ENCODE measurements at places on chromosomes 4 and X.

- no peak for DNase-seq
Measured at GRCh38 chr4:116688536-116688935, 396.8 kb downstream of the TRAM1L1 start.

DNA sequence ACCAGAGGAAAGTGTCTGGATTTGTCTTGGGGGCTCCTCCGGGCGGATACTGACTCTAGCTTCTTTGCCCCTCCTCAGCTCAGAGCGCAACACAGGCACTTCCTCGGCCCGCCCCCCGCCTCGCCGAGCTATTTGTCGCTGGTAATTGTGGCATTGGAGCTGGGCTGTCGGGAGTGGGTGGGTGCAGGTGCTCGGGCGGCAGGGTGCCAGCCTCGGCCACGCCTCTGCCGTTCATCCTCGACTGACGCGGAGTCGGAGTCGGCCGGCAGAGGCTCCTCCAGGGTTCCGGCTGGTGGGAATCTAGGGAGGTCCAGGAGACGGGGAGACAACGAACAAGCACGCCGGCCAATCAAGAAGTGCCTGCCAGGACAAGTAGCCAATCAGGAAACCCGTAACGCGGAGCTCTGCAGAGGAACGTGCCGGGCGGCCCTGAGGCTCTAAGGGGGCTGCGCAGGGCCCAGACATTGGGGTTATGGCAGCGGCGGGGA, 3.9 kb upstream of the SYN1 start:
- peak; percentile 80 for DNase-seq

DNA sequence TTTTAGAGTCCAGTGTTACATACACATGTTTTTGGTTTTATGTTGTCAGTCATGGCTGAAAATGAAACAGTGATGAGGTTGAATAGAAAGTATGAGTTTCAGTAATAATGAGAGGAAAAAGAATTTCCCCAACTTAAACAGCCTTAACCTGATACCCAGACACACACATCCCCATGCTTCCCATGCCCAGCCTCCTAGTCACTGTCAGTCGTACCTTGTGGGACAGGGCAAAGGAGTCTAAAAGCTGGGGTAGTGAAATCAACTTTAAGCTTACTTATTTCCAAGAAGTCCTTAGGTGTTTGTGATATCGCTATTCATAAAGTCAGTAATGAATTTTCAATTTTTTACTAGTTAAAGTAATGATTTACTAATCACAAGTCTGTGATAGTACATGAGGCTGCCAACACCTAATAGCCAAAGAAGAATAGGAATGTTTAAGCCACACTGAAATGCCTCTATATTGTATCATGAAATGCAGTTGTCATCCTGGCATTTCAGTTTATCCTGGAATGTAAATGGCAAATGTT, 24.3 kb upstream of the GPR34 start:
- no peak for DNase-seq

GRCh38 chrX:13015536-13016236, 28.7 kb downstream of the FAM9C start:
- no peak for DNase-seq

GRCh38 chr4:932713-933070, 432 bp downstream of the TMEM175 start:
- no peak for DNase-seq

DNA sequence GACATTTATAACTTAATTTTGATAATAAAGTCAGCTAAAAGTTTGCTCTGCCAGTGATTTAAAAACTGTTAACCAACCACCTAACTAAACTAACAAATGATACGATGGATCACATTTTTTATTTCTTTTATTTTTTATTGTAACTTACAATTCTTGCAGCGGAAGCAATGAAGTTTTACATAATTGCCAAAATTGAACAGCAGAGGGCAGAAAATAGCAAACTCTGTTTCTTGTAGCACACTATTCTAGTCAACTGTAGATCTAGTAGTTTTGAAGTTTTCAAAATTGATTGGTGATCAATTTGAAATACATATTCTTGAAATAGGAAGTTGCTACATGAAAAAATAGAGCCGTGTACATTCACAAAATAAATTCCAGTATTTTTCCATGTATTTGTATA, 2.8 kb upstream of the GRIA2 start:
- peak; percentile 9 for DNase-seq

- no peak for DNase-seq
Measured at GRCh38 chr4:159248384-159249178, 145.7 kb downstream of the RAPGEF2 start.

DNA sequence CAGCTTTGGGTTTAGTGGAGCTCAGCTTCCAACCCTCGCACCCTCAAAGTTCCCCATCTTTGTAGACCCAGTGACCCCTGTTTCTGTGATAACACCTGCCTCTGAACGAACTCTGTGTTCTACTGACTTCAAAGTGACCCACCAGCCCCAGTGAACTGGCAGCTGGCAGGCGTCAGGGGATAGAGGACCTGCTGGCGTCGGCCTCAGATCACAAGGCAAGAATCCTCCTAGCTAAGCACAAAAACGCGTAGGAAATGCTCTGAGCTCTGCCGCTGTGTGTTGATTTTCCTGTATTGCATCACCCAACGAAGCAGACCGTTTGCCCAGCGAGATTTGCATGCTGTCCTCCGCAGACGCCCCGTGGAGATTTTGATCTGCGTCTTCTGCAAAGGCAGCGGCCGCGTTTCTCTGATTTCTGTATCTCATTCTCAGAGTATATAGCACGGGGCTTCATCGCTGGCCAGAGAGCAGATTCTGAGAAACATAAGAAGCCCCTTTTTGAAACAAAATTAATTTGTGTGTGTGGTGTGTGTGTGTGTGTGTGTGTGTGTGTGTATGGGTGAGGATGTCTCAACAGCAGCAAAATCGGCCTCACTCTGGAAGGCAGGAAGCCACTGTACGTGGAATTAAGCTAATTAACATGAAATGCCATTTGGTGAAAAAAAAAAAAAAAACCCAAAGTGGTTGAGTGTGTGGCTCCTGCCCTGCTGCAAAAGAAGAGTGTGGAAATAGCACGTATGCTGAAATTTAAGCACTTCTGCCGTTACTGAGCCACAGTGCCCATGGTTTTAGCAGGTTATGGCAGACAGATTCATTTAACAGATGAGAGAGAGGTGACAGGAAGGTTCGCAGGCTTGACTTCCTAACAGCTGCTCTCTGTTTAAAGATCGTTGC, 29.2 kb upstream of the ASMTL start:
- DNase-seq, result peak; percentile 52

DNA sequence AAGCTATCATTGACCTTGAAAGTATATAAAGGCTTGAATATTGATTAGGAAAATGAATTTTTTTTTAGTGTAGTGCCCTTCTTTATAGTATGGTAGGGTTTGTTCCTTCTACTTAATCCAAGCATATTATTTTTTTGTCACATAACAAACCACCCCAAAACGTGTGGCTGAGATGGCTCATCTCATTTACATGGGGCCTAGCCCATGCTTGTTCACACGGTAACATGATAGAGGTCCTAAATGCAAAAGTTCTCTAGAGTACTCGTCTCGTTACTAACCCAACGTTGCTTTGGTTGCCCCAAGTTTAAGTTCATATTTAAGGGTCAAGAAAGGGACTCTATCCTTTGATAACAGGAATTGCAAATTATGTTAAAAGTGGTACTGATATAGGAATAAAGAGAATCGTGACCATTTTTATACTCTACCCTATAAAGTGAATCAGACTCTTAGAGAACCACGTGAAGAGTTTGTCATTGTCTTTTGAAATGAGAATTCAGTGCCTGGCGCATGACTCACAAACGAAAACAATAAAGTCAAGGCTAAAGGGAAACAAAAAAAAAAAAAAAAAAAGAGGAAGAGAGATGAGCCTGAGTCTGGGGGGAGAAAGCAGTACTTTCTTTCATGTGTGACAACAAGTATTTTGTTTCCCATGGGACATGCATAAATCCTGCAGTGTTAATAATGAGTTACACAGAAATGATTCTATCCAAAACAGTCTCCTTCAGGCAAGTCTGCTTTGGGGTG, 402.8 kb upstream of the NWD2 start:
- no peak for DNase-seq

GRCh38 chr4:125388613-125389012, 73.9 kb downstream of the FAT4 start:
- no peak for DNase-seq

DNA sequence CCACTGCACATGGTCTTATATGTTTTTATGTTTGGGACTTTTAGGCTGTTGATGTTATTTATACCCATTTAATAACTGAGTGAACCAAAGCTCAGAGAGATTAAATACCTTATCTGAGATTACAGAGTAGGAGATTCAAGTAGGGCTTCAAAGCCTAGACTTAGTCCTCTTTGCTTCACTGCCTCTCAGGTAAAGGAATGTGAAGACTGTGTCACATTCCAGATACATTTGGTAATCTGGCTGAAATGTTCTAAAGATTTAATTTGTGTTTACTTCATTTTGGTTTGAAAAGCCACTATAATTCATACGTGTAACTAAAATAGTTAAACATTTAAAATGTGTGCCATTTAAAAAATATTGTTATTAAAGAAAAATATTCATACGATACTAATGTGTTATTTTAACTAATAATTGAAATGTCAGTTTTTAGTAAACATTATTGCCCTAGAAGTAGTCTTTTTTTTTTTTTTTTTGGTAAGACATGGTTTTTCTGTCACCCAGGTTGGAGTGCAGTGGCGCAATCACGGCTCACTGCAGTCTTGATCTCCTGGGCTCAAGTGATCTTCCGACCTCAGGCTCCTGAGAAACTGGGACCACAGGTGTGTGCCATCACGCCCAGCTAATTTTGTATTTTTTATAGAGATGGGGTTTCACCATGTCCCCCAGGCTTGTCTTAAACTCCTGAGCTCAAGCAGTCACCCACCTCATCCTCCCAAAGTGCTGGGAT, 54.3 kb downstream of the WWC2 start:
- no peak for DNase-seq

GRCh38 chrX:54427837-54428424, 12.3 kb upstream of the TSR2 start:
- DNase-seq, result no peak

- no peak for DNase-seq
Measured at GRCh38 chr4:141614878-141615586, 21.4 kb upstream of the IL15 start.

DNA sequence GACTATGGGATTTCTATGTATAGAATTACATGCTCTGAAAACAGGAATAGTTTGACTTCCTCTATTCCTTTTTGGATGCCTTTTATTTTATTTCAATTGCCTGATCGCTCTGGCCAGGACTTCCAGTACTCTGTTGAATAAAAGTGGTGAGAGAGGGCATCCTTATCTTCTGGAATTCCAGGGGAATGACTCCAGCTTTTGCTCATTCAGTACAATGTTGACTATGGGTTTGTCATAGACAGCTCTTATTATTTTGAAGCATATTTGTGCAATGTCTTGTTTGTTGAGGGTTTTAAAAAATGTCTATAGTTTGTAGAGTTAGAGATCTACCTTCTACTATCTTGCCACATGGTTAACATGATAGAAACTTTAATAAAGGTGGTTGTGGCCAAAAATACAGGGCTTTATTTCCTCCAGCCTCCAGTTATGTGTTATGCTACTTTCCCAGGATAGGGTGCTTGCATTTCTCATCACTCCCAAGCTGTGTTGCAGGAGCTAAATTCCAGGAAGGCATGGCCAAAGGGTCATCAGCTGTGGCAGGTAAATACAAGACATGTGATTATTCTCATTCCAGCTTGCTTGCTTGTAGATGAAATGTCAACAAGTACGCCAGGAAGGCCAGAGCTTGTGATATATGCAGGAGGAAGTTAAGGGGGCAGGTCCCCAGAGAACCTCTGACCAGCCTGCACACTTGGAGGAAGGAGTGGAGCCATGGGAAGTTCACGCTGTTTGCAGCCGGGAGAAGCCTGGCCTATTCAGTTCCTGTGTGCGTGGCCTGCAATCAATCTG, 142.4 kb upstream of the CPXCR1 start:
- no peak for DNase-seq

- DNase-seq, result no peak
Measured at GRCh38 chr4:38985410-38986100, 46.7 kb downstream of the TMEM156 start.

- peak; percentile 68 for DNase-seq
Measured at GRCh38 chr4:88737307-88737941, 39.8 kb upstream of the NAP1L5 start.

DNA sequence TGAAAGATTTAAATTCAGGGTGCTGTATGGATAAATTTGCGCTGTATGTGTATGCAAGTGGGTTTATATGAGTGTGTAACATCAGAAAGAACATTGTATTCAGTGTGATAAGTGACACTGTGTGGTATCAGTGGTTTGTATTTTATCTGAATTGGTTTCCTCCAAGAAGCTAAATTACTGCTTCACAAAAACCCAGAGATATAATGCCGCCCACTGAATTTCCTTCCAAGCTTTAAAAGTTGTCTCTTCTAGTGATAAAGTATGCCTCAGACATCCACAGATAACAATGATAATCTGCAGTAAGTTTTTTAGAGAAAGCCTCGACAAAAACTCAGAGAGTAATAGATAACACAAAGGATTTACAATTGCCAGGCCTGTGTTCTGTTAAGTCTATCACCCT, 710.6 kb upstream of the HS3ST1 start:
- DNase-seq, result no peak

DNA sequence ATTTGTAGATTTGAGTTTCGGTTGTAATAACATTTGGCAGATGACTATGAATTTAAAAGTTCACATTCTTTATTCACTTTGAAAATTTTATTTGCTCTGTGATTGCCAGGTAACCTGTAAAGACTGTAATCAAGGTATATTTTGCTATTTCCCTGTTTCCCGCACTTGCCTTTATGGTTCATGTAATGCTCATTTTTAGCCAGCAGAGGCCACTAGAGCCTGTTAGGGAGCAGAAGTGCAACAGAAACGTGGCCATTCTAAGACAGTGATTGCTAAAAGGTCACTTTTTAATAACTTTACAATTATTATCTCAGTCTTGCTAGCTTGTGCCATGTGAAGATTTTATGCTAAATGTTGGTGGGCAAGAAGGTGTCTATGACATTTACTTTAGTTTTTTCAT, 12.4 kb downstream of the YIPF6 start:
- peak; percentile 30 for DNase-seq

GRCh38 chr4:33512397-33512796, 2731.9 kb downstream of the ARAP2 start:
- DNase-seq, result no peak

GRCh38 chr4:119299741-119300100, 22.2 kb downstream of the FABP2 start:
- DNase-seq, result no peak

GRCh38 chr4:3201718-3202702, 46.9 kb upstream of the MSANTD1 start:
- DNase-seq, result no peak

- no peak for DNase-seq
Measured at GRCh38 chr4:76752861-76753501, 145.0 kb downstream of the SOWAHB start.

GRCh38 chr4:24843096-24843495, 47.7 kb downstream of the SOD3 start:
- no peak for DNase-seq

- peak; percentile 11 for DNase-seq
Measured at GRCh38 chrX:7574325-7574724, 268.6 kb upstream of the VCX start.

Data from iPS-NIHi11 (cell line).